ENCODE measurements at places on chromosomes 3 and 15.

DNA sequence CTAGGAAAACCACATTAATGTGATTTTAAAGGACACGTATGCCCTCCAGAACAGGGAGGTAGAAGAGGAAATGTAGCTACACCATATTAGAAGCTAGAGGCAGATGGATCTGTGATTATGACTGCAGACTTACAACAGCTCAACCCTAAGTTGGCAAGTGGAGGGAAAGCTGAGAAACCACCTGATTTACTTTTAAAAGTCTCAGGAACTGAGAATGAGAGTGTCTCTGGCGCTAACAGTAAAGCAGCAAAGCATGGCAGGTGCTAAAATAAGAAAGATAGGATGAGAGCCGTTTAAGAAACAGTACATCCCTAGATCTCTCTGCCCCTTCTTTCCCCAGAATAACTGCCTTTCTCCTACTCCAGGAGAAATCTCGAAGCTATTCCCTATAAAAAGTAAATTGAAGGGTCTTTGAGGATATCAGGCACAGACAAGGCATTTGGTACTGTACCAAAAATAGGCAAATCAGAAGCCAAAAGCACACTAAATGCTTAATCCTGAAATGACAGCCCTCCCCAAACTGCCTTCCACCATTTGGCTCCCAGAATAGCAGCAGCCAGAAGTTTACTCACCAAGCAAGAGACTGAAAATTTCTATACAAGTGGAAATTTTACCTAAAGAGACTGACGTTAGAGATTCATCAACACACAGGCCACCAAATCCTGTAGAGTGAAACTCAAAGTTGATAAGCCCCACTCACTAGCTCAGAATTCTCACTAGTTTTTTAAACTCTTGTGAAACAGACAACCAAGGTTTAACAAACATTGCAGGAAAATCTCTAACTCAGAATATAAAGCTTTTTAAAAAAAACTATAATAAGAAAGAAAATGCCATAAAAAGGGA lies 34.3 kb upstream of the PARP14 start:
- DNase-seq, result no peak

- DNase-seq, result no peak
Measured at GRCh38 chr15:61681038-61681418, 379.2 kb downstream of the VPS13C start.

DNA sequence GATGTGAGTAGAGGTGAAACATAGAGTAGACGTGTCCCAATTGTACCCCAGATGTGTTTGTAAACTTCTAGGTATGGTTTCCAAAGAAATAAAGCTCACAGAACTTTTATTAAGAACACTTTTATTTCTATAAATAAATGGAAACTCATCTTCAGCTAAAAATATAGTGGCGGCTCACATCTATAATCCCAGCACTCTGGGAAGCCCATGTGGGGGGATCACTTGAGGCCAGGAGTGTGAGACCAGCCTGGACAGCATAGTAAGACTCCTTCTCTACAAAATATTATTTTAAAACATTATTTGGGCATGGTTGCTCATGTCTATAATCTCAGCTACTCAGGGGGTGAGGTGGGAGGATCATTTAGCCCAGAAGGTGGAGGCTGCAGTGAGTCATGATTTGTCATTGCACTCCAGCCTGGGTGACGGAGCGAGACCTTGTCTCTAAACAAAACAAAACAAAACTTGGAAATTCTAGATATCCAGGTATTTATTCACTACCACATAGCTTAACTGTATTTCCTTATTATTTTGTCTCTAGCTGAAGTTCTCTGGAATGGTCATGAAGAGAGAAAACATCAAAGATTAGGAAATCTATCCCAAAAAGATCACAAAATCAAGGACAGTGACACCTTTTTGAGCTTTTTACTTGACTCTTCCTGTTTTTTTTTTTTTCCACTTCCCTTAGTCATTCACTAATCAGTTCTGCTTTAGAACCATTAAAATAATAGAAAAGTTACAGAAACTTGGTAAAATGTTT lies 258.1 kb downstream of the TIGIT start:
- DNase-seq, result no peak

DNA sequence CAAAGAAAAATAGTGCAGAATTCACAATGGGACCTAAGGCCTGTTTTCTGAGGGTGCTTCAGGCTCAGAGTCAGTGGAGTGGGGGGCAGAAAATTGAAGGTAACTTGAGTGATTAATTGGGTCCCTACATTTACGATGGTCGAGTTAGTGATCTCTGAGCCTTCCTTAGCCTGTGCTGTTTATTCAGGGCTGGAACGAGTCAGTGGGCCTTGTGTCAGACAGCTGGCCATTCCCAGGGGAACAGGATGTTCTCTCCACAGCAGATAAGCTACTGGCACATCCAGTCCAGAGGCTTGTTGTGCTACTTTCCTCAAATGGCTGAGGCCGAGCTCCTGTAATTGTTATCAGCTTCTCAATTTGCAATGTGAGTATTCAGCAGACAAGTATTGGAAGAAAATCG lies 29.2 kb upstream of the CNTN3 start:
- DNase-seq, result no peak

- no peak for DNase-seq
Measured at GRCh38 chr15:64634027-64634426, 141.4 kb downstream of the RBPMS2 start.

GRCh38 chr3:149969110-149969939 lies 1.4 kb downstream of the PFN2 start:
- DNase-seq, result peak; percentile 85

- DNase-seq, result no peak
Measured at GRCh38 chr3:149867563-149867962, 54.5 kb downstream of the RNF13 start.

DNA sequence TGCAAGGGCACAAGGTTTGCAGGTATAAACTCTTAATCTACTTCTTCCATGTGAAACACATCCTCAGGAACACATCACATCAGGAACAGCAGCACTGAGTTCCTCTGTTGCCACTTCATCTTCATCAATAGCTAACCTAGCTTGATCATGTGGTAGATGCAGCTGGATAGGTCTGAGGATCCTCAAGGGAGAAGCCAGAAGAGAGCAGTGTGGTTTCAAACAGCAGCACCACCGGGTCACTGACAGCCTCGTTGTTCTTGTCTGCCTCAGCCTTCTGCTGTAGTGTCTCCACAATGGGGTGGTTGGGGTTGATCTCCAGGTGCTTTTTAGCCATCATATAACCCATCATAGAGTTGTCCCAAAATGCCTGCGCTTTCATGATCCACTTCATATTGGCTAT lies 58.8 kb downstream of the ADAM10 start:
- DNase-seq, result no peak

DNA sequence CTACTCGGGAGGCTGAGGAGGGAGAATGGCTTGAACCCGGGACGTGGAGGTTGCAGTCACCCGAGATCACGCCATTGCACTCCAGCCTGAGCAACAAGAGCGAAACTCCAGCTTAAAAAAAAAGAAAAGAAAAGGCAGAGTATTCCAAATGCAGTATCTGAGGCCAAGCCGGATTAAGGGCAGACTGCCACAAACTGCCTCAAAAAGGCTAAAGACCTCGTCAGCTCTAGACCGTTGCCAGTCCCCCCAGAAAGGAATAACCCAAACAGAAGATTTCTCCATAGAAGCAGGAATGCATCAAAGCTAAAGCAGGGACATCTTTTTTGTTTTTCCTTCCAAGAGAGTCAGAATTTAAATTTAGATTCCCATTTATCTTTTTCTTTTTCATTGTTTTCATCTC lies 72.9 kb downstream of the TM4SF4 start:
- DNase-seq, result no peak

DNA sequence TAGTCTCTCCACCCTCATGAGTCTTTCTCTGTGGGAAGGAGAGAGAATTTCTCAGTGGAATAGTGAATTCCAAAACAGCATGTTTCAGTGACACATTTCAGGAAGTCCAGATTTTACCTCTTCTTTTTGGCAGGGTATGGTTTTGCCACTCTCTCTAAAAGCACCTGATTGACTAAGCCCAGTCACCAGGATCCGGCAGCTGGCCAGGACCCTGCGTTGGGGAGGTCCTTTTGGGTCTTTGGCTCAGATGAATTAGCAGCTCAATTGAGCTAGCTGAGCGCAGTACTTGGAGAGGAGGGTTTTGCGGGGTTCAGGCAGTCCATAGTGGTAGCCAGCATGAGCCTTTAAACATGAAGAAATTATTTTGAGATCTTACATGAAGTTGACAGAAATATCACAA lies 548.2 kb downstream of the PDCD6IP start:
- no peak for DNase-seq

DNA sequence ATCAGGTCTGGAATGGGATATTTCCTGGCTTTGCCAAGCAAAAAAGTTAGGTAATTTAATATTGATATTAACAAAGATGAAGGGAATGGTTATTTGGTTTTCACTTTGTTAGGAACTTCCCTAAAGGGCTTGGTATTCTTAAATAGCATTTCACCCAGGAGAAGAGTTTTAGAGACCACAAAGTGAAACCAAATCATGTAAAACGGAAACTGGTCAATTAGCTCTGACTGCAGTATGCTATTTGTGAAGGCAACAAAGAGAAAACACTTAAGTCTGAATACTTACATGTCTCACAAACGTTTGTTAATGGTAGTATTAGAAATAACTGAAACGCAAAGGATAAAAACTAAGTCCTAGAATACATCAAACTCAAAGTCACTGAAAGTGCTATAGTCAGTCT lies 32.4 kb upstream of the SETMAR start:
- no peak for DNase-seq

GRCh38 chr15:57415602-57416001 lies 39.3 kb downstream of the CGNL1 start:
- DNase-seq, result no peak

DNA sequence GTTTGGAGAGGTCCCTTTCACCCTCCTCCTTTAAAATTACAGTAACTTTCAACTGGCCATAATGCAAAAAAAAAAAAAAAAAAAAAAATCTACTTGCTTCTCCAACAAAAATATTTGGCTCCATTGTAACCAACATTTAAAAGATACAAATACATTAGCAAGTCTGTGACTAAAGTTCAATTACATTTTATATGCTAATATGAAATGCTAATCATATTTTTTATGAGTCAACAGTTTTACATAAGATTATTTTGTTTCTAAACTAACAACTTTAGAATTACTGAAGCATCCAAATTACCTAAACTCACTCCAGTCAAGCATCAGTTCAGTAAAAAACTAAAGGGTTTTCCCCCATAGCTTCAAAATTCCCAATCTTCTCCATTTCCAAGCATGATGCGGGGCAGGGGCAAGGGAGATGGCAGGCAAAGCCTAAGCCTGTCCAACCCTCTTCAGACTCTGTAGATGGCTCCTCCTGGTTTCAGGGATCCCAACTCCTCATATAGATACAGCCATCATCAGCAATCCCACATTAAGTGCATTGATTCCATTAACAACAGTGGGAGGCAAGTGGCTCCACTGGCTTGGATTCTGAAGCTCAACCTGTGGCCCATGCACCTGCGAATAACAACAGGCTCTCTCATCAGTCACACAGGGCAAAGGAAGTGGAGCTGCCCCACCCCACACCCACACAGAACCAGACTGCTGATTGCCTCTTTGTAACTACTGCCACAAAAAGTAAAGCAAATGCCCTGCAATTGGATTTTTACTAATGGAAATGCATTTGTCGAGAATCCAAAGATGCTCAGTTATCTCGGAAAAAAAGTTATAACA lies 15.0 kb downstream of the SFMBT1 start:
- DNase-seq, result no peak
